Esophagus (tissue), 2 donors: ENCODE measurements at places on chromosomes 7 and 10. TPM values are rescaled to one million over a fixed set of nuclear protein-coding genes. Genes with fewer than 3 reads are reported as not detected.

Gene PMPCB
- polyA plus RNA-seq: 32.9 TPM

Gene MYH16
- 0.04 TPM for polyA plus RNA-seq

Gene TYW1B
- polyA plus RNA-seq: 1.9 TPM

Gene MOGAT3
- polyA plus RNA-seq: not detected

Gene CYP26C1
- 0.02 TPM for polyA plus RNA-seq
